ENCODE measurements at places on chromosomes 6 and 20.

DNA sequence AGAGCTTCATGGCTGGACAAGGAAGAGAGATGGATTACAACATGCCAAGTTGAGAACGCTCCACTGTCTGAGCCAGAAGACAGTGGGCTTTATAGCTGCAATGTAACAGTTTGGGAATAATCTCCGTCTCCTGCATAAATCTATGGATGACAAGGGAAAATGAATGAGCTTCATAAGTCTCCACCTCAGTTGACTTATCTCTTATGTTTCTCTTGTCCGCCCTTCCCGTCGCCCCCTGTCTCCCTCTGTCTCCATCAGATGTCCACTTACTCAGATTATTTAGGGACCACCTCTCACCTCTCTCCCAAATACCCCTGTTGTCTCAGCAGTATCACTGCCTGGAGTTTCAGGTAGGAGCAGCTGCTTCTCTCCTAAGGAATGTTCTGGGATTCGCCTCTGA, 13.7 kb upstream of the BPIFA2 start:
- DNase-seq: no peak

GRCh38 chr20:10674684-10675449, 1.1 kb upstream of the JAG1 start:
- no peak for DNase-seq

GRCh38 chr20:48787861-48788375, 39.9 kb downstream of the PREX1 start:
- DNase-seq: no peak

DNA sequence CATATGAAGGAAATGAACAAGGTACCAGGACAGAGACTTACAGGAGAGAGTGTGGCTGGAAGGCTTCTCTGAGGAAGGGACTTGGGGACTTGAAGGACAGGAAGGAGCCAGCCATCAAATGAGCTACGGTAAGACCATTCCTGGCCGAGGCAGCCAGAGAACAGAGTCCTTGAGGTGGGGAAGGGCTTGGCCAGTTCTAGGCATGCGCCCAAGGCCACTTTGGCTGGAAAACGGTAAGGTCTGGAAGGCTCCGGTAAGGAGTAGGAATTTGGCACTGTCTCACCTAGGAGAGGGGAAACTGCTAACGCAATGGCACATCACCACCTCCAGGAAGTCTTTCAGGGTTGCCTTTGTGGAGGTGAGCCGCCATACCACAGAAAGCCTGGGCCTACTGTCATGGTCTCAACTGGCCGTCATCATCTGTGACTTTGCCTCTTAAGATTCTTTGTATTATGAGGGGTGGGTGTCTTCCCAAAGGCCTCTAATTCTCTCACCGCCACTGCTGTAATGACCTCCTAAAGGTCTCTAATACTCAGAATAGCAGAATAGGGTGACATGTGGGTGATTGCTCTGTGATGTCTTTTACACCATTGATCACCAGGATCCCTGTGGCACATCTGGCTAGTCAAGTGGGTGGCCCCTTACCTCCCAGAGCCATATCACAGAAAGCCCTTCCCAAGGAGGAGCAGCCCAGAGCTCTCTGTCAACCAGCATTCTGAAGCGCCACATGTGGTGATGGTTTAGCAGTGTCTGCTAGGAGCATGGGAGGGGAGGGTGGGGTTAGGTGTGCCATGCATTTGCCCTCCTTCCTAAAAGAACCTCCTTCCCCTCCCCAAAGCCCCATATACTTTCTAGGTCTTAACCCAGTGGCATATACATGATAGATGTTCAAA, 17.7 kb upstream of the STX16 start:
- DNase-seq: no peak

DNA sequence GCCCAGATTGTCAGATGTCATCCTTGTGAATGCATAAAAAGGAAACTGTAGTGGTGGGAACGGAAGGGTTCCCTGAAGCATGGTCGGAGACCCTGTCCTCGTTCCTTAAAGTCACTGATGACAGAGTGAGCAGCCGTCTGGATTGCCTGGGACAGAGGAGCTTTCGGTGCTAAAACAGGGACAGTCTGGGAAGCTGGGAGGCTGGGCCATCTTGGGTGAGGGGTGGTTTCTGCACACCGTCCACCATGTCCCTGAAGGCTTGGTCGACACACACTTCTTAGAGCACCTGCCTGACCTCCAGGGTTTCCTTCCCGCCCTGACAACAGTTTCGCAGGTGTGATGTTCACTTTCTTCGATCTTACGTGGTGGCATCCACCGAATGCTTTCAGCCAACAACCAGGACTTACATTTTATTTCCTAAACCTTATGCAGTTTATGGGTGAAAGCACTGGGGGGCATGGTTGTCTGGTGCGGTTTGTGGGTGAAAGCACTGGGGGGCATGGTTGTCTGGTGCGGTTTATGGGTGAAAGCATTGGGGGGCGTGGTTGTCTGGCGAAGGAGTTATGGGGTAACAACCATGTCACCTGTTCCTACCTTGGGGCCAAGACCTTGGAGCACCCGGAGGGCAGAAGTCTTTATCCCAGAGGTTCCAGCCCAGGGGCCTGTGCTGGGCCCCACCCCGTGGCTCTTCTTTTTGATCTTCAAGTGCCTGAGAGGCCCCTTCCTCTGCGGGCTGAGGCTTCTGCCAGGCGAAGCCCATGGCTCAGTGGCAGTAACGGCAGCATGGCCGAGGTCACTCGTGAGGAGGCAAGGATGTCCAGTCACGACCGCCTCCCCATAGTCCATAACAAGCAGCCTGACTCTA, 81.7 kb upstream of the FRMD1 start:
- DNase-seq: no peak

- DNase-seq: no peak
These were observed 13.9 kb upstream of the TNFRSF6B start for GRCh38 chr20:63682384-63683139.

DNA sequence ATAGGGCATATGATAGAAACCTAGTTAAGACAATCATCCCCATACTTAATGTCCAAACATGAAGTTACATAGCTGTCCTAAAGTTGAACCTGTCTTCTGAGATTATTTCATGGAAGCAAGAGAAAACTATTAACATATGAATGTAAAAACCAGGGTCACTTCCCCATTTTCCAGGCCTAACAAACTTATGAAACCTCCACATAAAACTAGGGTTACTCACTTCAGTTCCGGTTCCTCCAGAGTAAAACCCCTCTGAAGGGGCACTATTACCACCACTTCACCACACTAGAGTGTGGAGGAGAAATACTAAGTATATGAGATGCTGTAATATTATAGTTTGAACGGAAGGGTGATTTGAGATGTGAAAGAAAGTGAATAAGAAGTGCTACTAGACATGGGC, 14.9 kb downstream of the PRKN start:
- no peak for DNase-seq

- no peak for DNase-seq
These were observed 425.9 kb downstream of the HTR1B start for GRCh38 chr6:77037439-77037838.

- DNase-seq: no peak
These were observed 69.1 kb downstream of the DST start for GRCh38 chr6:56573624-56574023.

DNA sequence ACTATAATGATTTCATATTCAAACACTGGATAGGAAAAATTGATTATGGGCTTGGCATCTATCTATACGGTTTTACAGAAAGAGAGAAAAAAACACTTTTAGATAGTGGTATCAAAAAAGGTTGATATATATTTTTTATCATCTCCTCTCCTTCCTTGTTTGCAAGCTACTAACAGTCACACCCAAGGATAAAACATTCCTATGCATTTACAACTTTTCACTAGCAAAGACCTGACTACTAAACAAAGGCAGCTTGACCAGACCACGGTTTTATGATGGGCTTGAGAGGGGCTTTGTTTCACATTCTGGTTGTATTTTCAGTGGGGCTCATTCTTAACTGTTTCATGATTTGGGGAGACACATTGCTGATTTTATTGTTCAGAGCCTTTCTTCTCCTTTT, 477.6 kb upstream of the CITED2 start:
- no peak for DNase-seq

- no peak for DNase-seq
These were observed 15.1 kb downstream of the RFPL4B start for GRCh38 chr6:112362027-112362795.

DNA sequence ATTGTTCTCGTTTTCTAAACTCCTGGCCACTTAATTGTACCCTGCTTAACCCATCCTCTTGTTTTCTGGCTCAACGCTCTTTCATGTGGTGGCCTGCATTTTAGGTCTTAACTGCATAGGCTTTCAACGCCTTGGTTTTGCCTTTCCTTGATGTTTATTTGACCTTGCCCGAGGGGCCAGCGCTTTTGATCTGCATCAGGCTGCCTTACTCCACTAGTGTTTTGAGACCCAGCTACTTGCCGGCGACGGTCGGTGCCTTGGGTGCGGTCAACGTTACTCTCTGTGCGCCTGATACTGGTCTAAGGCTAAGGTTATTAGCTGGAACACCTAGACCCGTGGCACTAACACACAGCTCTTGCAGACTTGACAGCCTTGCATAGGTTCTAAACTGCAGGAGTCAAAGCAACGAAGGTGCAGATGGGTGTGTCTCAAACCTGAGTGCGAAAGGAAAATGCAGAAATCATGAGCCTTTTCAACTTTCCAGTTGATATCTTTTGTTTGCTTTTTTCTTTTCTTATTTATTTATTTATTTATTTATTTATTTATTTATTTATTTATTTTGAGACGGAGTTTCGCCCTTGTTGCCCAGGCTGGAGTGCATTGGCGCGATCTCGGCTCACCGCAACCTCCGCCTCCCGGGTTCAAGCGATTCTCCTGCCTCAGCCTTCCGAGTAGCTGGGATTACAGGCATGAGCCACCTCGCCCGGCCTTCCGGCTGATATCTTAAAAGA, 138.8 kb downstream of the HFE start:
- no peak for DNase-seq

- no peak for DNase-seq
These were observed 69.0 kb downstream of the BACH2 start for GRCh38 chr6:90227673-90228072.

DNA sequence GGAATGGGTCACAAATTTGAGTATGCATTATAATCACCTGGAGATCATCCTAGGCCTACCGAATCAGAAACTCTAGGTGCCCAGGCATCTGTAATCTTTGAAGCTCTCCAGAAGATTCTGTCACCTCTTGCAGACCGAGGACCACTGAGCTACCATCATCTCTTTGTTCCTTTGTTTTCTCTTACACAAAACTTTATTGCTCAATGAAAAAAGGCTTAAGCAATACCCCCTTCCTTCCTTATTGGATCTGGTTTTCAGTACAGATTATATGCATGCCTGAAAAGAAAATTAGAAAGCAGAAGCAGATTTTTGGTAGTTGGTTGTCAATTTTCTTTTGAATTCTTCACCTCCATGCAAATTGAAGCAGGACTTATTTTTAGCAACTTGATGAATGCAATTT, 31.3 kb downstream of the STX11 start:
- no peak for DNase-seq

DNA sequence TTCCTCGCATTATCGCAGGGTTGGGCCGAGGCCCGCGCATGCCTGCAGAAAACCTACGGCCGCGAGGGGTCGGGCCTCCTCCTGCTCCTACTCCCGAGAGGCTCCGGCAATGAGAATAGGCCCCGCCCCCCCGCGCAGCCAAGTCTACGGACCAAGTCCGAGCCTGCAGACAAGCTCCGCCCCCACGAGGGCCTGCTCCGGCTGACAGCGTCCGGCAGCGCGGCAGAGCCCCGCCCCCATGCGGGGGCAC, 3.1 kb upstream of the GPSM3 start:
- peak; percentile 100 for DNase-seq

DNA sequence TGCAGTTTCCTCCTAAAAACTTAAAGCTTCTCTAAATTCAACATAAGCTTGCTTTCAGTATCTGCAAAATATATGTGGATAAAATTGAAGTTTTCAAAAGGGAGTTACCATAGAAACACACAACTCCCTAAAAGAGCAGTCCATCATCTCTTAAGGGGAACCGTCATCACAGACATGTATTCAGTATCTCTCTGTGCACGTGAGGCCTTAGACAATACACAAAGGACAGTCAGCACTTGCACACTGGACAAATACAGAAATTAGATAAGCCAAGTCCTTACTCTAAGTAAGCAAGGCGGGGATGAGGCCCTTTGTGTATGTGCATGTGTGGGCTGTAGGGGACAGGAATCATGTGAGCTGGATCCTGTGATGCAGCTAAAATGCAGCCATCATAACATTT, 136.6 kb downstream of the BACH2 start:
- DNase-seq: no peak

- no peak for DNase-seq
These were observed 41.4 kb downstream of the HLA-F start for GRCh38 chr6:29764422-29765196.

DNA sequence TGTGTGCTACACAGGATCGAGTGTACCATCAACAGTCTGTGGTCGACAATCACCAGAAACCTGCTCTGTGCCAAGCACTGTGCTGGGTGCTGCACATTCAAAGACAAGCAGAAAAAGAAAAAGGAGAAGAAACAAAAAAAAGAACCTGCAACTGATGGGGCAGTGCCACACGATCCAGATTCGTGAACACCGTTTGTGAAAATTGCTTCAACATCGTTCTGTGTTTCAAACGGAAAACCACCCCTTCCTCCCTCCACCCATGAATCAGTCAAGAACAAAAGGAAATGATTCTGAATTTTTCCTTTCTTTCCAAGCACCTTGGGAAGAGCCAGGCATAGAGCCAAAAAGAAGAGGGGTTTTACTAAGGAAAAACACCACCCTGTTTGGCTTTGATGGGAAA, 129.2 kb upstream of the ARID1B start:
- no peak for DNase-seq

DNA sequence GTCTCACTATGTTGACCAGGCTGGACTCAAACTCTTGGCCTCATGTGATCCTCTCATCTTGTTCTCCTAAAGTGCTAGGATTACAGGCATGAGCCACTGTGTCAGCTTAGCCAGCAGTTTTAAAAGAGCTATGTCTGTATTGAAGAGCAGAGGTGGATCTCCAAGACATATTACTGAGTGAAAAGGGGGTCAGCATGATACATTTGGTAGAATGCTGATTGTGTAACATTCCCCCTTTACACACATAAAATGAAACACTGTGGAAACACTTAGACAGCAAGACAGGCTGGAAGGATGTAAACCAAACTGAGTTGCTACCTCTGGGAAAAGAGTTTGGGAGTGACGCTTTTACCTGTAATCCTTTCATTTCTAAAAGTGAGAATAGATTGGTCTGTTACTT, 1.7 kb upstream of the RIPOR3 start:
- no peak for DNase-seq

- no peak for DNase-seq
These were observed 622.3 kb upstream of the ARID1B start for GRCh38 chr6:156154896-156155295.

DNA sequence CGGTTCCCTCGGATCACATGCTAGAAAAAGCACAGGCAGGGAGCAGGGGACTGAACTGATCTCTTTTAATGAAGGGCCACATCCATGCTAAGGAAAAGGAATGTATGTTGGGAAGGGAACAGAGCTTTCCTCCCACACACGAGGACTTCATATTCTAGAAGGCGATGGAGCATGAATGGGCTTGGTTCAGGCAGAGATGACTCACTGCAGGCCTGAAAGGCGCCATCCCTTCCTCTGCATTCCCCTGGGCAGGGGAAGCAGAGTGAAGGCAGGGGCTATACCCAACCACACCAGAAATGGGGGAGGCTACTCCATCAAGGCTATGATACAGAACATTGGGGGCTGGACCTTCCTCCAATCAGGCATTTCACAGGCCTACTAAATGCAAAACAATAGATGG, 30.6 kb downstream of the ELMO2 start:
- no peak for DNase-seq

GRCh38 chr6:142246960-142247359, 54.8 kb upstream of the ADGRG6 start:
- DNase-seq: no peak

All from stimulated activated CD8-positive, alpha-beta memory T cell treated with anti-CD3 and anti-CD28 coated beads, Interleukin-4, amount 100 ng/mL, for 1 hour (primary cell).